ENCODE measurements at places on chromosomes 5 and 9.

GRCh38 chr9:4852419-4852818, 59.7 kb downstream of the RCL1 start:
- DNase-seq, result no peak

- DNase-seq, result no peak
These were observed 568.2 kb upstream of the CDH18 start for GRCh38 chr5:20556115-20556763.

- peak; percentile 11 for DNase-seq
These were observed 404.7 kb upstream of the TRPC7 start for GRCh38 chr5:136769900-136770684.

- DNase-seq, result no peak
These were observed 65.2 kb downstream of the JMY start for GRCh38 chr5:79301046-79301712.

All from substantia nigra (tissue), 51 donors.